ENCODE measurements at places on chromosomes 5 and 9.

GRCh38 chr5:170095646-170096045 lies 10.1 kb upstream of the FOXI1 start:
- DNase-seq = no peak

DNA sequence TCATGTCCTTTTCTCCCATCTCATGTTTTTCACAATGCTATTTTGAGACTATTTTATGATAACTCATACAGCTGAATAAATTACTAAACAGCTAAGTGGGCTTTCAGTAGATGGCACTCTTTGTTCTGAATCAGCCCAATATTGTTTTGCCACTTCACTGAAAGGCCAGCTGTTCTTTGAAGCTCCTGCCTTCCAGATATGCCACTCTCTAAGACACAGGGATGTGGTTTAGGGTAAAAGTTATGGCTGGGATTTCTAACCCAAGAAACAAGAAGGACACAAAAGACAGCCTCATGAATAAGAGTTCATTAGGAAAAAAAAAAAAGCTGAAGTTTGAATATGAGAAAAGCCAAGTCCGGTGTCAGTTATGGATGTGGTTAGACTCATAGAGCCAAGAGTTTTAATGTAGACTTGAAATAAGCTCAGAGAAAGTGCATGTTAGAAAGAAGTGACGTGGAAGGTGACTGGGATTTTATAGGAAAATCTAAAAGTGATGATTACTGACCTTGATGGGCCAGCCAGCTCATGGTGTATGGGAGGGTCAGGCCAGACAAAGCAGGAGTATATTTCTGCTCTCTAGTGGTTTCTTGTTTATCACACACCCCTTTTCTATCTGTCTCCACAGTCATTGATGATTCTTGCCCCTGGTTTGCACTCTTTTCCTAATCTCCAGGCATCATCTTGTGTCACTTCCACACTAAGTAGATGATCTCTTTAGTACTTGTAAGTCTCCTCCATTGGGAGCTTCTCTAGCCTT lies 488.5 kb downstream of the NR2F1-AS1 start:
- DNase-seq = no peak

GRCh38 chr5:89190515-89191265 lies 307.7 kb upstream of the MEF2C start:
- no peak for DNase-seq

GRCh38 chr9:86966852-86967511 lies 19.7 kb upstream of the GAS1 start:
- DNase-seq = no peak

- DNase-seq = no peak
Measured at GRCh38 chr9:129070696-129071525, 10.0 kb upstream of the DOLPP1 start.
